Activated CD4-positive, CD25-positive, alpha-beta regulatory T cell treated with anti-CD3 and anti-CD28 coated beads, Interleukin-2, amount 50 U/mL, for 16 hours (primary cell): ENCODE measurements at places on chromosomes 7 and 10.

- DNase-seq = no peak
Observed at GRCh38 chr7:143415742-143416397, 7.2 kb upstream of the EPHA1 start.

GRCh38 chr10:130179640-130180039, 43.4 kb downstream of the GLRX3 start:
- no peak for DNase-seq

DNA sequence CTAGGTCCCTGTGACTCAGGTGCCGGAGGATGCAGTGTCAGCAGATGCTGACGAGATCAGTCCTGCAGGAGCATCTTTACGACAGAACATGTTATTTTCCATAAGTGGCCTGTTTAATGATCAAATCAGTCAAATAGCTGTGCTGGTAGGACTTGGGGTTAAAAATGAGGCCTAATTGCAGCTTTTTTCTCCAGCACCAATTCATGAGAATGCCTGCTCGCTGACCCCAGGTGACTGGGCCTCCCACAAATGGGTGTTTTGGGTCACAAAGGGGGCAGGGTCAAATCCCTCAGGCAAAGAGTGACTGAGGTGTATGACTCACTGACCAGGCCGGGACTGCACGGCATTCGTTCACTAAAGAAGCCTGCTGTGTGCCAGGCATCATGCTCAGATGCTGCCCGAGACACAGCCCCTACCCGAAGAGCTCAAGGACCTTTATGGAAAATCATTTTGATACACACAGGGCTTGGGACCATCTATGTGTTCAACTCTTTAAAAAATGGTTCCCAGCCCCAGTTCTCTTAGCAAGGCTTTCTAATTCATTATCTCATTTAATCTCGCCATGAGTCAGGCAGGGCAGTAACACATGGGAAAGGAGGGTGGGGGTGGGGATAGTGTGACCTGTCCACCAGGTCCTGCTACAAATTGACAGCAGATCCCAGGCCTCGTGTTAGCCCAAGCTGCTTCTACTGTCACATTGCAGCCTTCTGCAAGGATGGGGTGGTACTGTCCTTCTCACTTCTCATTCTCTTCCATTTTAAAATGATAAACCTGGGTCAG, 21.1 kb downstream of the ZNF775 start:
- no peak for DNase-seq

DNA sequence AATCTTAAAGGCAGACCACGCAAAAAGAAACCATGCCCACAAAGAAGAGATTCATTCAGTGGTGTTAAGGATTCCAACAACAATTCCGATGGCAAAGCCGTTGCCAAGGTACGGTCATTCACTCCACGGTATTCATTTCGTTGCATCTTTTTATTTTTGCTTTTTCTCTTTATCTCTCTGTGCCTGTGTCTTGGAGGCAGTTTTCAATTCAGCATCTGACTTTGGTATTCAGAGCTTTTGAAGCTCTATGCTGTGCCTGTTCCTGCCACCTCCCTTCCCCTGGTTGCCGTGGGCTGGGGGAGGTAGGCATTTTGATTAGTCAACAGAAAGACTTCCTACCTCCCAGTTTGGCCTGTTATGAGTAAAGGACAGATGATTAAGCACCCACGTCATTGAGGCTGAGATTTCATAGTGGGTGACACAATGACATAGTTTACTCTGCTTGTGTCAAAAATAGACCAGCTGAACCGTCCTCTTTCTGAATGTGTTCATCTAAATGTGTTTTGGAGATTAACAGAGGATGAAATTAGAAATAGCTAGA, 149.5 kb downstream of the ARID5B start:
- peak; percentile 73 for DNase-seq

DNA sequence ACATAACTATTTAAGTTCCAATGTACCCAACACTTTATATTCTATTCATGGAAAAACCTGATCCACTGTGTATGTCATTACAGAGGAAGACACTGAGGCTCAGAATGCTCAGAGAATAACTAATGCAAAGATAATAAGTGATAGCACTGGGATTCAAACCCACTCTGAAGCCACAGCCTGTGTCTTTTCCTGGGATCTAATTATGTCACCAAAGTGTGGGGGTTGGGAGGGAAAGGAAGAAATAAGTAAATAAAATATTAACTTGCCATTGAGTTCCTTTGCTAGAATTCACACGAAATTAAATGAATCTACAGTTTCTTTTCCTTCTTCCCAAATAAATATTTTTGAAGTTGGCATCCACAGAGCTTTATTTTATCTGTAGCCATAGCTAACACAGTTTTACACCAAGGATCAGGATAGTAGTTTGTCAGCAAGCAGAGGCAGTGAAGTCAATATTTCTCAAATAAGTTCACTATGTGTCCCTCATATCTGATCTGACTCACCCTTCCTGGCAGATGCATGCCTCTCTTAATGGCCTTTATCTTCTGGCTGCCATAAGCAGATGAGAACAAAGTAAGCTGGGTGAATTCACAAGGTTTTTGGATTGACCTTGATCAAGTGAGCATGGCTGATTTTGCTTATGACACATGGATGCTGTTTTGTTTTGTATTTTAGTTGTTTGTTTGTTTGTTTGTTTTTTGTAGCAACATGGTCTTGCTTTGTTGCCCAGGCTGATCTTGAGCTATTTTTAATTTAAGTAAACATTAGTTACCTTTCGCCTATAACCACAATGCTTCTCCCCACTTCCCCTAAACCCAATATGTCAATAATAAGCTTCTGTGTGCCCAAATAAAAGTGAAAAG, 6.3 kb downstream of the RAPGEF5 start:
- DNase-seq = no peak

GRCh38 chr10:131451407-131452015, 140.0 kb upstream of the TCERG1L start:
- DNase-seq = no peak

DNA sequence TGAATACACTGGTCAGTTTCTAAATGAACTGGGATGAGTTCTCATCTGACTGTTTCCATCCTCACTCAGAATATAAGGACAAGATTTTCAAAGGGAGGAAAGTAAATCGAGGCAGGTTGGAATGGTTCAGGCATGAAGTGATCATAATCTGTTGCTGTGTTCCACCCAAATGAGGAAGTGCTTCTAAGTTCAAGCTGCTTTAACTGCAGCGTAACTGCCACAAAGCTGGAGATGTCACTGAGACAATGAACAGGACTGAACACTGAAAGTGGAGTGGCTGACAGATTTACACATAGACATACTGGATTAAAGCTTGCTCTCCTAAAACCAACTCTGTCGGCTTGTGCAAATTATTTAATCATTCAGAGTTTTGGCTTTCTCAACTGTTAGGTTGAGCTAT, 66.6 kb downstream of the GPR37 start:
- DNase-seq = no peak

GRCh38 chr10:7239312-7239985, 171.4 kb downstream of the SFMBT2 start:
- DNase-seq = no peak
